Ascending aorta (tissue), 2 donors: ENCODE measurements at places on chromosomes 2 and 18. TPM values are rescaled to one million over a fixed set of nuclear protein-coding genes. Genes with fewer than 3 reads are reported as not detected.

- no peaks in the 10 kb centered on the region for H3K27me3 ChIP-seq
- no peak overlapping the region for H3K4me3 ChIP-seq
- no peak for DNase-seq
- no peak overlapping the region for H3K27ac ChIP-seq
- H3K4me1 ChIP-seq, result no peaks in the 10 kb centered on the region
Measured at GRCh38 chr2:70714141-70714905, 53.7 kb downstream of the ADD2 start.

- no peaks in the 10 kb centered on the region for H3K36me3 ChIP-seq
- no peaks in the 10 kb centered on the region for H3K27me3 ChIP-seq
- H3K27ac ChIP-seq, result no peak overlapping the region
- H3K4me3 ChIP-seq, result no peak overlapping the region
- H3K4me1 ChIP-seq, result no peaks in the 10 kb centered on the region
Measured at GRCh38 chr2:171249689-171250088, 89.0 kb upstream of the TLK1 start.

The RAB6C gene
- not detected for total RNA-seq

DNA sequence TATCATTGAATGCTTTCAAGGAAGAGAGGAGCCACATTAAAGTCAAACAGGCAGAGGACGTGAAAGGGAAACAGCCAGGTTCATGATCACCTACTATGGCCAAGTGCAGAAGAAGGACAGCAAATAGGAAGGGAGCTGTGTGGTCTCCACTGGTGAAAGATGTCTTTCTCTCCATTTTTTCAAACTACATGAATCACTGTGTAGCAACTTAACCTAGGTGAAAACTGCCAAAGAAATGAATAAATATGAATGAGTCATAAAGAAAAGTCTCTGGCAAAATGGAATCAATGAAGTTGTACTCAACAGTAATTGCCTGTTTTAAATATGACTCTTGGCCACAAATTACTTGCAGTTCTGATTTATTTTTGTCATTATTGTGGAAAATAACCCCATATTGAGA lies 452.6 kb upstream of the PKDCC start:
- no peak for DNase-seq
- no peaks in the 10 kb centered on the region for H3K27me3 ChIP-seq
- no peaks in the 10 kb centered on the region for H3K36me3 ChIP-seq
- H3K4me3 ChIP-seq, result no peak overlapping the region

GRCh38 chr2:17257189-17257909 lies 260.9 kb downstream of the RAD51AP2 start:
- H3K4me1 ChIP-seq, result no peaks in the 10 kb centered on the region
- H3K36me3 ChIP-seq, result no peaks in the 10 kb centered on the region
- H3K27ac ChIP-seq, result no peak overlapping the region
- DNase-seq, result no peak
- H3K4me3 ChIP-seq, result no peak overlapping the region

The FIGLA gene
- not detected for total RNA-seq

- no peak overlapping the region for H3K27ac ChIP-seq
- no peaks in the 10 kb centered on the region for H3K4me1 ChIP-seq
- no peak overlapping the region for H3K4me3 ChIP-seq
Measured at GRCh38 chr2:10296142-10296541, 6.6 kb upstream of the HPCAL1 start.

- H3K27ac ChIP-seq, result no peak overlapping the region
- H3K4me3 ChIP-seq, result no peak overlapping the region
- H3K4me1 ChIP-seq, result no peaks in the 10 kb centered on the region
- H3K36me3 ChIP-seq, result no peaks in the 10 kb centered on the region
Measured at GRCh38 chr2:108994178-108994577, 5.2 kb upstream of the EDAR start.

DNA sequence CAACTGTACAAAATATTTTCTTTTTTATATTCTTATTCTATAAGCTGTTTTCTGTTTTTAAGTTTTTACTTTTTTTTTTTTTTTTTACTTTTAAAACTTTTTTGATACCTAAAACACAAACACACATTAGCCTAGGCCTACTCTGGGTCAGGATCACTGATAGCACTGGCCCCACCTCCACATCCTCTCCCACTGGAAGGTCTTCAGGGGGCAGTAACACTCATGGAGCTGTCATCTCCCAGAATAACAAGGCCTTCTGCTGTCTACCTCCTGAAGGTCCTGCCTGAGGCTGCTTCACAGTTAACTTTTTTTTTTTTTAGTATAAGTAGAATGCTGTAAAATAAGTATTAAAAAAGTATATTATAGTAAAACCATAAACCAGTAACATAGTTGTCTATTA lies 415.1 kb downstream of the PTPRM start:
- H3K36me3 ChIP-seq, result no peaks in the 10 kb centered on the region
- H3K4me3 ChIP-seq, result no peak overlapping the region
- no peaks in the 10 kb centered on the region for H3K4me1 ChIP-seq
- H3K27me3 ChIP-seq, result no peaks in the 10 kb centered on the region
- no peak for DNase-seq

- DNase-seq, result no peak
- no peaks in the 10 kb centered on the region for H3K36me3 ChIP-seq
- H3K27me3 ChIP-seq, result no peaks in the 10 kb centered on the region
- no peak overlapping the region for H3K27ac ChIP-seq
- no peak overlapping the region for H3K4me3 ChIP-seq
Measured at GRCh38 chr2:105413206-105413605, 14.4 kb upstream of the FHL2 start.

The MOGAT1 gene
- total RNA-seq, result not detected

- no peaks in the 10 kb centered on the region for H3K4me1 ChIP-seq
- H3K27ac ChIP-seq, result no peak overlapping the region
- H3K36me3 ChIP-seq, result no peaks in the 10 kb centered on the region
- DNase-seq, result no peak
- H3K27me3 ChIP-seq, result no peaks in the 10 kb centered on the region
Measured at GRCh38 chr2:127158614-127159290, 51.8 kb upstream of the BIN1 start.

DNA sequence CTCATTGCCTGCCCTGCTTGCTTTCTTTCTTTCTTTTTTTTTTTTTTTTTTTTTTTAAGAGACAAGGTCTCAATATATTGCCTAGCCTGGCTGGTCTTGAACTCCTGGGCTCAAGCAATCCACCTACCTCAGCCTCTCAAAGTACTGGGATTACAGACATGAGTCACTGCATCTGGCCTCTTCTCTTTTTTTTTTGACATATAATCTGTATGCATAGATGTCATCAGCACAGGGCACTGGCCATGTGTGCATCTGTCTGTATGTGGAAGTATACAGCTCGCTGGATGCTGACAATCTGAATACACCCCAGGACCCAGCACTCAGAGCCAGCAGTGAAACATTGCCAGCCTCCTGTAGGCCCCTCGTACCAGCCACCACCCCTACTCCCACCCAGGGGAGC lies 49.5 kb downstream of the TFCP2L1 start:
- no peaks in the 10 kb centered on the region for H3K36me3 ChIP-seq
- H3K27ac ChIP-seq, result no peak overlapping the region
- no peaks in the 10 kb centered on the region for H3K4me1 ChIP-seq
- no peak overlapping the region for H3K4me3 ChIP-seq
- DNase-seq, result no peak

DNA sequence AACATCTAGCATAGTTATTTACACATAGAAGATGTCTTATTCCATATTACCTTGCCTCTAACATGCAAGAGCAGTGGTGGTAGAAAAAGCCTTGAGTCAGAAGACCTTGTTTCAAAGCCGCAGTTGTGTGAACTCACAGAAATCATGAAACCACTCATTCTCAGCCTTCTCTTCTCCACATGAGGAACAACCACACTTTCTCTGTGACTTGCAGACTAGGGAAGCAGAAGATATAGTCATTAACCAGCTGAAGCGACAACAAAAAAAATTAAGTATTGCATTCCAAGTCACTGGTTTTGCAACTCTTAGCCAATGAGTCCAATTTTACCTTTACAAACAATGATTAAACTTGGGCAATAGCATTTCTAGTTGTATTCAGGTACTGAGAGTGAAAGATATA lies 19.0 kb downstream of the TWSG1 start:
- peak overlapping the region; percentile 79 for H3K27ac ChIP-seq
- DNase-seq, result no peak
- no peaks in the 10 kb centered on the region for H3K36me3 ChIP-seq
- no peak overlapping the region for H3K4me3 ChIP-seq
- H3K4me1 ChIP-seq, result peaks cover 33% of the 10 kb centered on the region

The CNDP1 gene
- total RNA-seq, result not detected

DNA sequence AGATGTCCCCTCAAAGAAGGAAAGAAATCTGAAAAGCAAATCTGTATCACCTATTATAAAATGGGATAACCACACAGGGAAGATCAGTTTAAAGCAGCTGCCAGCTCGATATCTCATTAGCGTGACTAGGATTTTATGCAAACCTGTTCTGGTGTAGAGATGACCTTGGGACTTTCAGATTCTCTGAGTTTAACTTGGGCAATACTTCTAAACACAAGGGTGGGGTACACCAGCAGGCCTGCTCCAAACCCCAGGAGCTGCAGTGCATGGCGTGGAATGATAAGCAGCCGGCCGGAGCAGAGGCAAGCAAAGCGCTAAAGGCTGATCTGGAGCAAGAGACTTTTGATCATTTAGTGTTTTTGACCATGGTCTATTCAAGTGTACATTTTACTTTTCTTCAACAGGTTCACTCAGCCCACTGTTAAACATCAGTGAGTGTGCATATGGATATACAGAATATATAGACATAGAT lies 4.7 kb downstream of the SERTAD2 start:
- H3K27ac ChIP-seq, result no peak overlapping the region
- peaks cover 32% of the 10 kb centered on the region for H3K4me1 ChIP-seq
- no peaks in the 10 kb centered on the region for H3K27me3 ChIP-seq
- H3K36me3 ChIP-seq, result no peaks in the 10 kb centered on the region
- DNase-seq, result no peak

The SRD5A2 gene
- total RNA-seq, result not detected

DNA sequence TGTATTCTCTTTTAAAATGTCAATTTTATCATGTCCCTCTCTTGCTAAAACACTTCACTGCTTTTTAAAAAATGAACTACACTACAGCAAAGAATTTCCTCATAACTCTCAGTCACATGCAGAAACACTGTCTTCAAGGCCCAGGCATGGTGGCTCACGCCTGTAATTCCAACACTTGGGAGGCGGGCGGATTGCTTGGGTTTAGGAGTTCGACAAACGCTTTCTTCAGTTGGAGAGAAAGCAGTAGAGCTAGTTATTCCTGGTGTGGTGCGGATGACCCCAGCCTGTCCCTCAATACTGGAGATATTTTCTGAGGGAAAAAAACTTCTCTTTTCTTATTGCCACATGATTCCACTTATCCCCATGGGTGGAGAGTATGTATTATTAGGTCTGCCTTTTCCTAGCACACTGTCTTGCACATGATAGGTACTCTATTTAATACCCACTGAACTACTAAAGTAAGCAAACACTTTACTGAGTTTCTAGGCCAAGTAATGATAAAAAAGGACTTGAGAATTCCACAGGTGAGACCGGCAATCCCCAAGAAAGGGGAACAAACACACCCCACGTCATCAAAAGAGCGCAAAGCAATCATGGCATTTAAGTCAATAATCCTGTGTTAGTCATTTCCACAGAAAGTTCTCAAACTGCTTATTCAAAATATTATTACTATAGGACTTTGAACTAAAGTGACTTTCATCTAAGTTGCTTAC lies 77.1 kb downstream of the SPIRE1 start:
- no peaks in the 10 kb centered on the region for H3K27me3 ChIP-seq
- no peaks in the 10 kb centered on the region for H3K36me3 ChIP-seq
- DNase-seq, result no peak
- no peak overlapping the region for H3K27ac ChIP-seq

- no peak overlapping the region for H3K4me3 ChIP-seq
- H3K27ac ChIP-seq, result no peak overlapping the region
- no peaks in the 10 kb centered on the region for H3K4me1 ChIP-seq
Measured at GRCh38 chr2:158806941-158807340, 11.8 kb downstream of the DAPL1 start.

The COL3A1 gene
- total RNA-seq, result 411 TPM

The CROCC2 gene
- total RNA-seq, result 2.9 TPM
